Activated CD4-positive, alpha-beta T cell treated with anti-CD3 and anti-CD28 coated beads for 1 hour (primary cell): ENCODE measurements at places on chromosomes 4 and X.
A peak's percentile ranks its signal among the peaks of the same experiment; 100 is the strongest.

GRCh38 chr4:7134737-7135388, 57.5 kb upstream of the SORCS2 start:
- no peak for DNase-seq

DNA sequence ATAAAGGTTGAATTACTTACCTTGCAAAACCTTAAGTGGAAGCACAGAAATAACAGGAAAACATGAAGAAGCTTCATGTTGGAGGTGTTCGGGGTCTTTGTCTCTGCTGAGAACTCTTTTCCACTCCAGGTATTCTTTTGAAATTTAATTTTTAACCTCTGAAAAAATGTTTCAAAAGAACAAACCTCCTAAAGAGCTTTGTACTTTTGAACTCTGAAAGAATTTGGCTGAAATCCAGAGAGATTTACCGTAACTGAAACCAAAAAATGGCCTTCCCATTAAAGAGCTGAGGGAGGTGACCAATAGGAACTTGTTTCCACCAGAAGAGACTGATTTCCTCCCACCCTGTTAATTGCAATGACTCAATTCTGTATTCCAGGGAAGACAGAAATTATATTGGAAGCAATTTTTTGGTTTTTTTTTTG, at the start of gene CFI:
TSS of gene CFI (minus strand) at position 105 of the 425 bp plus-strand sequence. CDS start at position 77, 28 bp downstream.
- no peak for DNase-seq

GRCh38 chrX:31546126-31546525, 474.3 kb upstream of the FTHL17 start:
- no peak for DNase-seq

DNA sequence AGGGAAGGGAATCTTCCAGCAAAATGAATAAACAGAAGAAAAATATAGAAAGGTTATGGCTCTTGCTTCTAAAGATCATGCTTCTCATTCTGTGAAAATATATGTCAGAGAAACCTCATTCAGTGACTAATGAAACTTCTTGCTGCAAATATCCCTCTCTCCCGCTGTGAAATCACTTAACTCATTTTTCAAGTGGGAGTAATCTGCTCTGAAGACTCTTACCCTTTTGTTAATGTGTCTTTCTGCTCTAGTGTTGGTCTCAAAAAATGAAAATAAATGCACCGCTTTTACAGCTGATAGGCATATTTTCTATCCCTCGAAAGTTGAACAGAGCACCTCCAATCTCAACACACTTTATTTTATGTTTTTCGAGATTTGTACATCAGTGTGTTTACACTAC, 252.3 kb downstream of the NLGN4X start:
- DNase-seq, result no peak

DNA sequence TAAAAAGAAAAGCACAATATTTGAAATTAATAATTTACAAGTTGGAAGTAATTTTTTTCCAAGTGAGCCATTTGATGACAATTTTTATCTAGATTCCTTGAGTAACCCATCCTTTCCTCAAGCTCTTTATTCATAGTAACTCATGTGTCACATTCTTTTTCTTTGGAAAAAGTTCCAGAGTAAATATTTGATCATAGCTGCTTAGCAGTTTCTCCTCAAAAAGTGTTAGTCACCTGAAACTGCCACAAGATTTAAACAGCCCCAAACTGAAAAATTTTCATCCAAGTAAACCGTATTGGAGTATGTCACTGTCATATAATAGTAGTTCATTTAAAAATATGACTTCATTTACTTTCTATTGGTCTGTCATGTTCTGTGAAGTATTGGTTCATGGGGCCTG, 94.6 kb upstream of the CASK start:
- no peak for DNase-seq

DNA sequence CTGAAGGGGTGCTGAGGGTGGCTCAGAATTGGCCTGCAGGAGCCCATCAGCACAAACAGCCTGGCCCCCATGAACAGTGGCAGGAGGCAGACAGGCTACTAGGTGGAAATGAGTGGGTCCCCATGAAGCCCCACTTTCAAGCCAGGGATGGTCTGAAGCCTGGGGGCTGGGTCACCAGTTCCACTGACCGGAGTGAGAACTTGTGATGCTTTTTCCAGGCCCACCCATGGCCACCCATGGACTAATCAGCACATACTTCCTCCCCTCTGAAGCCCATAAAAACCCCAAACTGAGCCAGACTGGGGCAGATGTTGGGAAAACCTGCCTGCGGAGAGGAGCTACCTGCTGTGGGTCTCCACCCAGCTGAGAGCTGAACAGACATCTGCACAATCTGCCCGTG, 284.1 kb downstream of the EVC2 start:
- DNase-seq, result no peak

DNA sequence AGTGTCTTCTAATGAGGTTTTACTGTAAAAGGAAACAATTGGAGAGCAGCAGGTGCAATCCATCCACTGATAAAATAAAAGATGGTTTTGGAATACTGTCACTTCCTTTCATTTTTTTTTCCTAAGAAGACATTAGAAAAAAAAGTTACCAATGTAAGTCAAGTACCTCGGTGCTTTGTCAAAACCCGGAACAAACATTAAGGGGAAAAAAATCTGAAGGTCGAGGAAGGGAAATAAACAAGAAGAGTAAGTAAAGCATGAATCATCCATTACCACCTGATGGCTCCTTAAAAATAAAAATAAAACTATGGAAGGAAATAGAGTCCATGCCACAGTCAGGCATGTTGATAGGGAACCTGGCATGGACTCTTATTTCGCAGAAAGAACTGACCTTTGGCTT, 15.3 kb upstream of the XPNPEP2 start:
- no peak for DNase-seq

GRCh38 chr4:78441756-78442155, 109.8 kb upstream of the ANXA3 start:
- DNase-seq, result no peak

- DNase-seq, result no peak
Measured at GRCh38 chr4:2968381-2968780, 5.0 kb downstream of the GRK4 start.

DNA sequence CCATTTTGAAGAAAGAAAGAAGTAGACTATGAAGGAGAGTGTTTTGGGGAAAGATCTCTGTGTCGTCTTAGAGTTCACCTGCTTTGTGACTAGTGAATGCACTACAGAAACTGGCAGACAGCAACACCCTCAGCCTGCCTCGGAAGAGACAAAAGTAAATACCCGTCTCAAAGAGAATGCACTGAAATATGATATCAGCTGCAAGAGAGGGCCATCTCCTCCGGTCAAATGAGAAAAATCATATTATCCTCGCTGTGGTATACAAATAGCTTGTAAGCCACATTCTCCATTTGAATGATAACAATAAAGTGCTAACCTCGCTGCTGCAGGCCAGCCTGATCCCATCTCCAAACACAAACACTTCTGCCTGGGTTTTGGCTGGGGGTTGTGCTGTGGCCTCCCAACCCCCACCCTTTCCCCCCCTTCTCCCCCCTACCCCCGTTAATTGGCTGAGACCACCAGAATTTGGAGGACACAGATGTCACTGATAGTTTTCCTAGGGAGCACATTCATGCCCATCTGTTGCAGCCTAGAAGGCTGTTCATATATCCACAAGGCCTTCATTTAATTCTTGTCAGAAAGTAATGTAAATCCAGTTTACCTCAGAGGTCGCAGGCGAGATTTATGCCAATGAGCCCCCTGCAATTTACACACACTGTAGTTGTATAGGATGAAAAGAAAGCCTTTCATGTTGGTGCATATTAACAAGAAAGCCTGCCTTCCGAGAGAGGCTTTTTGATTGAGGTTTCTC, 46.3 kb downstream of the ALPK1 start:
- DNase-seq, result no peak

- peak; percentile 24 for DNase-seq
Measured at GRCh38 chr4:145936997-145937901, 1.4 kb downstream of the ZNF827 start.

DNA sequence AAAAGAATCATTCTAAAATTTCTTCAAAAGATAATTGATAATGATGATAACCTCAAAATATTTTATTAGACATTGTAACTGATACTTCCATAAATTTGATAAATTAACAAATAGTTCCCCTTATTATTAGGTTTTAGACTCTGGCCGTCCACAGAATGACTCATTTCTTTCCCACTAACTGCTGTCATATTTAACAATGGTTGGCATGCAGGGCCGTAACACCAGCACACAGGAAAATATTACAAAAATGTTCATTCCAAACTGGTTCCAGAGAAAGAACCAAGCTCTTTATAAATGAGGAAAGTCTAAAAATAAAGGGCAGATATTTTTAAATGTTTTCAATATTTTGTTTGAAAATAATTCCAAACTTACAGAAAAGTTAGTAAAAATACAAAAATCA, 28.2 kb downstream of the WDFY3 start:
- DNase-seq, result no peak

GRCh38 chrX:129654652-129655546, at the start of gene APLN:
APLN (minus strand) TSS chrX:129654956; CDS start chrX:129654630, 326 bp downstream.
- DNase-seq, result no peak

DNA sequence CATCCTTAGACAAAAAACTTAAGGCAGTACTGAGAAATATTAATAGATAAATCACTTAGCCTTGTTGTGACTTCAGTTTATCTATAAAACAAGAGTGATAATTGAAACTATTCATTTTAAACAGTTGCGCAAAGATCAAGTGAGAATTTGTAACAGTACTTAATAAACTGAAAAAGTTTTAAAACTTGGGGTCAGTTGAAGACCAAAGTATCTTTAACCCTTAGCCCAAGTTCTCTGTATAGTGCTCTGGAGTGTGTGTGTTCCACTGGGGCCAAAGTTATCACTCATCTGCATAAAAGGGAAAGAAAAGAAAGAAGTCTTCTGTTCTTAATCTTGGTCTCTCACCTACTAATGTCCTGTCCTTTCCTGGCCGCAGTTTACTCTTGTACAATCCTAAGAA, 11.3 kb downstream of the SMIM14 start:
- no peak for DNase-seq

- no peak for DNase-seq
Measured at GRCh38 chr4:68883870-68884269, 67.7 kb downstream of the UGT2A3 start.

- DNase-seq, result no peak
Measured at GRCh38 chr4:10740251-10740650, 55.7 kb upstream of the CLNK start.

- no peak for DNase-seq
Measured at GRCh38 chr4:123300222-123301039, 96.2 kb upstream of the SPRY1 start.

GRCh38 chrX:28670074-28670473, 82.8 kb downstream of the IL1RAPL1 start:
- no peak for DNase-seq

DNA sequence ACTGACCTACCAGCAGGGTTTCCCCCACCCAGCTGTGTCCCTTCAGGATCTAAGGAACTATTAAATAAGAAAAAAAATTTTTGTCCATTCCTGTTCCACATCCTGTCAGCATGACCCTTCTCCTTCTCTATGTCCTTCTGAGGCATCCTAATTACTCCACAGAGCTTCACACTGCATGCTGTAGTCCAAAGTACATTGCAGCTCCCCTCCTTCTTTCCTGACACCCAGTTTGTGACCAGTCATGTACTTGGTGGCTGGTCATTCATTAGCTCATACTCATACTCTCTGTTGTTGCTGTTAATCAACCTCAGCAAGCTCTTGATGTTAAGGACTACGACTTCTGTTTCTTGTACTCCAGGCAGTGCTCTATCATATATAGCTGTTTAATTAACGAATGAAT, 2.4 kb upstream of the EGF start:
- no peak for DNase-seq

DNA sequence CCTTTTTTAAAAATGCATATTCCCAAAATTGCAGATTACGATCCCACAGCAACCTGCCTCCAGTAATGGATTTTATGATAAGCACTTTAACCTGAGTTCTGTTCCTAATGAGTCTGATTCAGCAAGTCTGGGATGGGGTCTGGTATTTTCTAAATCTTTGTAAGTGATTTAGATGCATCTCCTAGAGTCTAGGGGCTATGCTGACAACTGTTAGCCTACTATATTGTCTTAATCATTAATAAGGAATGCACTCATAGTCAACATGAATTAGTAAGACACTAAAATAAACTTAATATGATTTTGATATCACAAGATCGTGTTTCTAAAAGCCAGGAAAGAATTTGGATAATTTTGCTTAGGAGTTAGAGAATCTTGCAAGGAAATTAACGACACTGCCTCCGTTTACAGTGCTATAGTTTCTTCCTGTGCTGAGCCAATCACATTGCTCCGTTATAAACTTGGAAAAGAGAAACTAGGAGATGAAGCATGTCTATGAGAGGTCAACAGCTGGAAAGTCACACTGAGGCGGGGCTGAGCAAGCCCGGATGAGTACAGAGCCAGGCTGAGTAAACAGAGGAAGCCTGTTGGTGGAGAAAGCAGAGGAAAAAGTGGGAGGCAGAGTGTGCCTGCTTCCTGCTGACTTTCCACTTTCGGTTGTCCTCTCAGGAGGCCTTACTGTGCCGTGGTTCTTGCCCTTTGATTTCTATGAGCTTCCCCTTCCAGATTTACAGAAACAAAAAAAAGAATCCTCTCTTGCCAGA, 5.4 kb downstream of the SCARB2 start:
- no peak for DNase-seq

DNA sequence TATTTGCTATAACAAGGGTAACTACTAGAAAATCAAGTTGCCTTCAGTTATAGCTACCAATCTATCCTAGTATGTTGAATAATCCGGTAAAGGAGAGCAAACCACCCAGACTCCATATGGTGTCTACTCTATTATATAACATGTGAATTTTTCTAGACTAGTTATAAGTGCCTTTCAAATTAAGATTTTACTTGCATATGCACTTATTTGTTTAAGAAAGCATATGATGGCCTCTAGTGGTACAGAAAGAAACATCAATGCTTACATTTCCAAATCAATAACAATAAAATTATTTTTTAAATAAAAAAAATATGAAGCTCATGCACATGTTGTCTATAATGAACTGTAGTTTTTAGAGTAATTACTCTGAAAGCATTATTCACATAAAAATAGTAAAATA, 1516.4 kb upstream of the PABPC4L start:
- no peak for DNase-seq

- DNase-seq, result no peak
Measured at GRCh38 chrX:113726898-113727297, 857.0 kb upstream of the HTR2C start.

DNA sequence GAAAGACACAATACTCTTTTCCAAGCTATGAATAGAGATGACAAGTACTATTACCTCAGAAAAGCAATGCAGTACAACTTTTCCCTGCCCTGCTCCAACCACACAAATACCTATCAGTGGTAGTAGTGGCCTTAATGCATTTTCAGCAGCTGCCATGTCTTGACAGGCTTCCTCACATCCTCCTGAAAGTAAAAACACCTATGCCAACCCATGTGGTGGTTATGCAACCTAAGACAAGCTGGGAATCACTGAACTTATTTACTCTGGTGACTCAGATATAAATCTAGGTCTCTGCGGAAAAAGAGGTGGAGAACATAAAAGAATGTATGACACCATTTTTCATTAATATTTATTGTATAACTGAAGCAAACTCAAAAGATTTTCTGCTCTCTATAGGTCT, 14.5 kb downstream of the WDFY3 start:
- DNase-seq, result no peak
